ENCODE measurements at places on chromosomes 1 and 21.

- no peak for DNase-seq
Observed at GRCh38 chr1:10625554-10625953, 150.8 kb downstream of the PEX14 start.

DNA sequence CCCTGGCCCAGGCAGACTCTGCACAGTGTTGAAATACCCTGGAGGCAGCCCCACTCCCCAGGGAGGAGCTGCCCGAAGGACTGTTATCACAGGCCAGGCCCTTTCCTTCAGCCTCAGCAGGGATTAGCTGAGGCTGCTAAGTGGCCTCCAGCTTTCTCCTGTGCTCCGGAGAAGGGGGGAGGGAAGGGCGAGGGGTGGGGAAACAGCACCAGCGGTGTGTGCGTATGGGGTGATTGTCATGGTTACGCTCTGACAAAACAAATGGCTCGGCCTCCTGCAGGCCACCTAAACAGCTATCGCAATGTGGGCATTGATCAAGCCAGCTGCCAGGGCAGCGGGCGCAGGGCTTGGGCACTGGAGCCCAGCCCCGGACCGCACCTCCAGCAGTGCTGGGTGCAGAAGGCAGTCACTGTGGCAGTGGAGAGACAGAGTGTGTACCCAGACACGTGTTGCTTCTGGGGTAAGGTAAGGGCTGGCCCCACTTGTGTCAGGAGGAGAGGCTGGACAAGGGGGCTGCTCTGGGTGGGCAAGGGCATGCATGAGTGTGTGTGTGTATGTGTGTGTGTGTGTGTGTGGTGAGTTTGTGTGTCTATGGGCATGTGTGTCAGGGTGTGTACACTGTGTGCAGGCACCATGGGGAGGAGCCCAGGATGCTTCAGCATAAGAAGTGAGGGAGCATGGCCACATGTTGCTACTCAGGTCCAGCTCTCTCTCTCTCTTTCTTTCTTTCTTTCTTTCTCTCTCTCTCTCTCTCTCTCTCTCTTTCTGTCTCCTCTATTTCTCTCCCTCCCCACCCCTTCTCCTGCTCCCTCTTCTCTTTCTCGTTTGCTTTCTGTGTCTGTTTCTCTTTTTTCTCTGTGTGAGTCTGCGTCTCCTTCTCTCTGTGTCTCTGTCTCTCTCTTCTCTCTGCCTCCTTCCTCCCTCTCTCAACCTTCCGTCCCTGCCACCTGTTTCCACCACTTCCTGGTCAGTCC is at the start of gene VWA5B1:
VWA5B1 (plus strand) TSS at position 252 of the 974 bp plus-strand sequence. CDS start 19,727 bp downstream, outside the sequence.
- DNase-seq, result no peak

- DNase-seq, result no peak
Observed at GRCh38 chr1:19877821-19878636, 4.2 kb upstream of the OTUD3 start.

- peak; percentile 87 for DNase-seq
Observed at GRCh38 chr1:28248273-28249012, 10.9 kb upstream of the SESN2 start.

DNA sequence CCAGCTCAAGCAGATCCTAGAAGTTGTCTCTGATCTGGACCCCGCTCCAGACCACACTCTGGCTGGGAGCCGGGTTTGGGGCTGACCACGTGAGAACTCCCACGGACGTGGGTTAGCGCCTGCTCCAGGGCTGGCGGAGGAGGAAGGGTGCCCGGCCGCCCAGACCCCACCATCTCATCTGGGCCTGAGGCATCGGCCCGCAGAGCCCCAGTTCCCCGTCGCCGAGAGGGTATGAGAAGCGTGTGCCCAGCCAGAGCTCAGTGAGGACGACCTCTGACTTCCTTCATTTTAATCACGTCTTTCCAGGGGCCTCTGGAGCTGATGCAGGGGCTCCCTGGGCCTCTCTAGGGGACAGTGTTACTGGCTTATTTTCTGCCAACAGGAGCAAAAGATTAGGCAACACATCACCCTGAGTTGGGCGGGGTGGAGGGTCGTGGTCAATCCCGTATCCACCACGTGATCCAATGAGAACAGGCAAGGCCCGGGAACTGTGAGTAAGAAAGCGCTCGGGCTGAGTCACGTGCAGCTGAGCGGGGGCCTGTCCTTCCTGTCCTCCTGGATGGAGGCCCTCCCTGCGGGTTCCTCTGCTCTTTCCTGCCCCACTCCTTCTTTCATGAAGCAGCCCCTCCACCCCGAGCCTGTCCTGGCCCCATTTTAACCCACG is 81.1 kb downstream of the SIK1 start:
- no peak for DNase-seq

DNA sequence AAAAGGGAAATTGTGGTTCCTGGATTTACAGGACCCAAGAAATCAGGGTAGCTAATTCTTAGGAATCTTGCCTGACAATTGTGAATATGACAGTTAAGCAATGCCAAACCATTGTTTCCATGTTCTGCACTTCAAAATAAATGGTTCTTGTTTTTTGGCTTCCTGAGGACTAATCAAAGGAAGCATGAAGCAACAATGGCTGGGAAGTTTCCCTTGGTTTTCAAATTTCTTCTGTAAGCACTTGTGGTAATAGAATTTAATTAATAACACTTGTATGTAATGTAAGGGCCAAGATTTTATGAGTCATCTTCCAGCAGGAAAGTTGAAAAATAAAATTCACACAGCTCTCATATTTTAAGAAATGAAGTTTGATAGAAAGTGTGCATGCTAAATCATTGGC is 31.7 kb downstream of the JAM2 start:
- no peak for DNase-seq

- peak; percentile 80 for DNase-seq
Observed at GRCh38 chr1:22420455-22421053, 31.1 kb upstream of the ZBTB40 start.

DNA sequence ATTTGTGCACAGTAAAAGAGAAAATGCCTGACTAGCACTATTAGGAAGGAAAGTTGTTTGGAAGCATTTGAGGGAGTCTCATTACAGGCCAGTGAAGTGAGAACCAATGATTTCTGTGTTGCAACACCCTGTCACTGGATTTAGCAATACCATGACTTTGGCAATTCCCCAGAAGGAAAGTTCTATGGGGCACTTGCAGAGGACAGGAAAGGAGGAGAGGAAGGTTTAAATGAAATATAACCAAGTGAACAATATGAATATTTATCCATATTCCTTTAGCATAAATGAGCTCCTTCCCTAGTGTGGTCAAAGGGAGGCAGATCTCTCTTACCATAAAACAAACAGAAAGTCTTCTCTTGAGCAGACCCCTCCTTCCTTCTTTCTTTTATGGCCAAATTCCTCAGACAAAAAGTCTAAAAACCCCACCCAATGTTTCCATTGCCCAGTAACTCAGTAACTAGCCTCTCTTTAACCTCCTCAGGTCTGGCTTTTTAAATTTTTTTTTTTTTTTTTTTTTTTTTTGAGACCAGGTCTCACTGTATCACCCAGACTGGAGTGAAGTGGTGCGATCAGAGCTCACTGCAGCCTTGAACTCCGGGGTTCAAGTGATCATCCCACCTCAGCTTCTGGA is 5.5 kb downstream of the TLR5 start:
- peak; percentile 5 for DNase-seq

DNA sequence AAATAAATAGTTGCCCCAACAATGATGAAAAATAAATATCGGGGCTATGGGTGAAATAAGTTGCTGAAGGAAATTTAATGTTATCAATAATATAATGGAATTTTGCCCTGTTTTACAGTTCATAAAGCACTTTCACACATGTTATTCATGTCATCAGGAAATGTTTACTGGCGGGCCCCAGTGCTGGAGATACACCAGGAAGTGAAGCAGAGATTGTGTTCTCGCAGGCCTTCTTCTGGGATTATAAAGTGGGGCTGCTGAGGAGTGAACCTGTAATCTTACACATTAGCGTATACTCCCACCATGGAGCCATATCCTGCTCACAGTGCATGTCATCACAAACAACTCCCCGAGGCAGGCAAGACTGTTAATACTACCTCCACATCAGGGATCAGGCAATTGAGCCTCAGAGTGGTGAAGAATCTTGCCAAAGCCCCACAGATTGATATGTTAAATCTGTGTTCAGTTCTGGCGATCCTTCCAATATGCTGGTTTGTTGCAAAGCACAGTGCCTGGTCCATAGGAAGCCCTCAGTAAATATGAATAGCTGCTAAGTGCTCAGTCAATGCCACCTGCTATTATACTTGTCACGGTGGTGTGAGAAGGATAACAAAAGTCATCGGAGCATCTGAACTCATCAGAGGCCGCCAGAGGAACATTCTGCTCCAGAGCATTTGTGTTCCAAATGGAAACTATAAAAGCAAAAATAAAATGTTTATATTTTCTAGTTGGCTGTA is 104.4 kb upstream of the UBE2U start:
- DNase-seq, result no peak

DNA sequence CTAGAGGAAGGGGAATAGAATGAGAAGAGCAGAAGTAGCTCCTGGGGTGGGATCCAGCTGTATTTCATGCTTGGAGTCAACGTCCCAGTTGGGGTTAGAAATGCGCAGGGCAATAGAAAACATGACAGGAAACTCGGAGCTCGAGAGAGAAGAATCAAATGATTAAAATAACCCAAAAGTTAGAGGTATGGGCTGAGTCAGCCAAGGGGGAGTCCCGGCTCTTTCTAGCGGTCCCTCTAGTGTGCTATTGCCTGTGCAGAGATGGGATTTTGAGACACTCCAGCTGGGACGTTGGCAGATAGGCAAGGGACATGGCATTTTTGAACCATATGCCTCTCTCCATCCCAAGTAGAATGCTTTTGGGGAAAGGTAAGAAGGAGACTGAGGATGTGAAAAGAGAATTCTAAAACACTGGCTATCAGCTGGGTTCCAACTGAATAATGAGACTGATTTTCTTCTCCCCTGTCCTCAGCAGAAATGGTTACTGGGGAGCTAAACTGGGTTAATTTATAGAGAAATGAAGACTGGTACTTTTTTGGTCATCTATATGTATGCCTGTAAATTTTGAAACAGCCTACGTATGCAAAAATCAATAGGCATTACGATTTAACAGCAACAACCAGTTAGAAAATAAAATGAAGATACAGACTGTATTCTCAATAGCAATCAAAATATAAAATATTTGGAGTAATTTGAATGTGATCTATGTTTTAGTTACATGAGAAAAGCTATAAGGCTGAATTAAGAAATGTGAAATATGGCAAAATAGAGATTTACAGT is 7.0 kb upstream of the VPS26C start:
- DNase-seq, result no peak

DNA sequence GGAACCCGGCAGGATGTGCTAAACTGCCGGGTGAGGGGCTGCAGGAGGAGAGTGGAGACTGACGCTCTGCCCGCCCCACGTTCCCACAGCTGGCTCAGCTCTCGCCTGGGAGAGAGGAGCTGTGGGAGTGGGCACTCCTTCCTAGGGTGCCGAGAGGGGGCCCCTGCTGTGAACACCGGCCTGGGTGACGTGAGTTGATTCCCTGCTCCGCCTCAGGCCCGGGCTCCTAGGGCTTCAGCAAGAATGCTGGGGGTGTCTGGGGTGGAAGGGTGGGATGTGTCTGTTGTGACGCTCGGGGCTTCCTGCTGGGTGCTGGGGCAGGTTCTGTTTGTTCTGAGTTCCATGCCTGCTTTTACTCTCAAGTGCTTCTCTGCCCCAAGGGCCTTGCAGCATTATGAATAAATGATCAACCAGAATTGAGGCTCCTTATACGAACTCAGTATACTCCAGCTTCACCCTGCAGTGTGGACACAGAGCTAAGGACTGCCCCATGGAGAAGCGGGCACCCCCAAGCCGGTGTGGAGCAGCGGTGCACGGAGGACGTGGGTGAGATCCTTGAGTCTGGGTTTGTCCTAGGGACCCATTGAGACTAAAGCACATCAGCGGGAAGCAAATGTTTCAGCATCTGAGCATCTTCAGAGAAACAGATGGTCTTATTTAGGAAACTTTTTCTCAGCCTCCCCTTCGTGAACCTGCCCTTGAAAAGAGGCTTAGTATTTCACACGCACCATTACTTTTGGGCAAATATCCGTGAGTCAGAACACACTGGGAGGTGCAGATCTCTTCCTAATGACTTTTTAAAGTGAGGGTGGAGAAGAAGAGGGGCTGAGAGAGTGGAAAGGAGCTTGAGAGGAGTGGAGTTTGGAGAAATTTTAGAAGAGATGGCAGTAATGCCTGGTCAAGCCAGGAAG is 41.7 kb downstream of the SYT6 start:
- no peak for DNase-seq

GRCh38 chr1:114352797-114353196 is 158.2 kb downstream of the TRIM33 start:
- DNase-seq, result no peak

DNA sequence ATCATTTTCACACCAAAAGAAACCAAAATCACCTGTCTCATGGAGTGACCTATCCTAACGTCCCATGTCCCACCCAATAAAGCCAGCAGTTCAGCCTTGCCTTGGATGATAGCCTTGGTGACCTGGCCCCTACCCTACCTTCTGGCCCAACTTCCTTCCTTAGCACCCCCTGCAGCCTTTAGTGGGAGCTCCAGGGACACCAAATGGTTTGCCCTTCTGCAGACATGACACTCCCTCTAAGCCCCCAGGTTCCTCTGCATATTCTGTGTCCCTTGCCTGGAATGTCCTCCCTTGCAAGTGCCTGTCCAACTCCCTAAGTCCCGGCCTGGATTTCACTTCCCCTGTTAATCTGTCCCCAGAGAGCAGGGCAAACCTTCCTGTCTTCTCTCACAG is 2.2 kb downstream of the SLFNL1 start:
- no peak for DNase-seq

DNA sequence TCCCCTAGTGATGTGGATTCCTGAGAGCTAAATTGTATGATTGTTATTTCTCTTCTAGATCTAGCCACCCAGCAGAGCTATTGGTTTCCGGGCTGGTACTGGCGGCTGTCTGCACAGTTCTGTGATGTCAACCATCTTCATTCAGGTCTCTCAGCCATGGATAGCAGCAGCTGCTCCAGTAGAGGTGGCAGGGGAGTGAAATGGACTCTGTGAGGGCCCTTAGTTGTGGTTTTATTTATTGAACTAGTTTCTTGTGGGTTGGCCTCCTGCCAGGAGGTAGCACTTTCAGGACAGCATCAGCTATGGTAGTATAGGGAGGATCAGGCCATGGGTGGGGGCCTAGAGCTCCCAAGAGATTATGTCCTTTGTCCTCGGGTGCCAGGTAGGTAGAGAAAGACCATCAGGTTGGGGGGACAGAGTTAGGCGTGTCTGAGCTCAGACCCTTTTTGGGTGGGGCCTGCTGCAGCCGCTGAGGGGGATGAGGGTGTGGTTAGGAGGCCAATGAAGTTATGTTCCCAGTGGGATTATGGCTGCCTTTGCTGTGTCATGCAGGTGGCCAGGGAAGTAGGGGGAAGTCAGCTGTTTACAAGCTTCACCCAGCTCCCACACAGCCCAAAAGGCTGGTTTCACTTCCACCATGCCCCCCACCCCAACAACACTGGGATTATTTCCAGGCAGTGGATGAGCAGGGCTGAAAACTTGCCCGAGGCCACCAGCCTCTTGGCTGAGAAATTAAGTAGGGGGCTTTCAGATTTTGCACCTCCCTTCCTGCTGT is 55.1 kb upstream of the RGS4 start:
- no peak for DNase-seq

DNA sequence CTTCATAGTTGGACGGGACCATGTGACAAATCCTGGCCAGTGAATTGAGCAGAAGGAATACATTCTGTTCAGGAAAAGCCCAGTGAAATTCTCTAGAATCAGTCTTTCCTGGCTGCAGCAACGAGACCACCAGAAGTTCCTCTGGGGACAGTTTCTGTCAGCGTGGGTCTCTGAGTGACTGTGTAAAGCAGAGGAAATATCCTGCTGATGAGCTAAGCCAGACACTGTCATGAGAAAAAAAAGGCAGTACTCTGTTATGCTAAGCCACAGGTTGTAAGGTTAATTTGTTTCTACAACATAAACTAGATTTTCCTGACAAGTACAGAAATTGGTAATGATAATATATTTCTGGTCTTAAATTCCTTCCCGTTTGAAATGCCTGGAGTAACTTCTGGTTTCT is 664.4 kb downstream of the LMO4 start:
- no peak for DNase-seq

GRCh38 chr1:117615474-117615873 is 9.6 kb downstream of the TENT5C start:
- DNase-seq, result no peak
